HFF-Myc (cell line): ENCODE measurements at places on chromosomes 6 and 20.

- peak; percentile 5 for DNase-seq
Observed at GRCh38 chr6:121549736-121550135, 114.3 kb downstream of the GJA1 start.

- DNase-seq: no peak
Observed at GRCh38 chr20:63378626-63379025, 17.5 kb upstream of the CHRNA4 start.

GRCh38 chr6:37142050-37142614, 27.8 kb upstream of the PIM1 start:
- no peak for DNase-seq

GRCh38 chr6:68726337-68726736, 91.3 kb downstream of the ADGRB3 start:
- no peak for DNase-seq

DNA sequence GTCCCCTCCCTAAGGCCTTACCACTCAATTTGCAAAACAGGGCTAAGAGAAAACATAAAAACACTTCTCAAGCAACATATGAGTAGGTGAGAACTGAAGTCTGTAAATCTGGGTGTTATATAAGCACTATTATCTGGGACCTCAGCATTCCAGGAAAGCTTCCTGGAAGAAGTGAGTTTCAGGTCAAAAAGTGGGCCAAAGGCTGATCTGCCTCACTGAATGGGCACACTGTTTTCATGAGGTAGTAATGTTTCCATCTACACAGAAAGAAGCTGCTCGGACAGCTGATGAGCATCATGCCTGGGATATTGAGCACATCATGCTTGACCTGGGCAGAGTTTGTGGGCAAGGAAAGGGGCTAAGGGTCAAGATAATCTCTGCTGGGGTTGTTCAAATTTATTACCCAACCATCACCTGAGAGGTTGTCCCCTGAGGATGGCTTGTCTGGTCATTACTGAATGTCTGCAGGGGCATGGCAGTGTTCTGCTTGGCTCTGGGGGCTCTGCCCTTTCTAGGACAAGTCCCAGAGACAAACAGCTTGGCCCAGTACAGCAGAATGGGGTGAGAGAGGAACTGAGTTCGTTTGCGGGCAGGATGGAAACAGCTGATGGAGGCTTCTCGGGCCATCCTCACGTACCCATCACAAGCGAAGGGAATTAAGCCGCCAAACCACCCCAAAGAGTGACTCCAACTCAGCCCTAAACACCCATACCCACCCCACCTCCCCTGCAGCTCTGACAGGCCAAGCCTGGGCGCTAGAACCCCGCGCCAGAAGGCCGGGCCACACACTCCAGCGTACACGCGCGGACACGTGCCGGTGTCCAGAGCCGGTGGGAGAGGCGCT, 1.2 kb upstream of the SYNJ2 start:
- DNase-seq: no peak

GRCh38 chr6:1820714-1821113, 211.0 kb downstream of the FOXC1 start:
- no peak for DNase-seq

- no peak for DNase-seq
Observed at GRCh38 chr20:34495916-34496315, 20.3 kb upstream of the DYNLRB1 start.

DNA sequence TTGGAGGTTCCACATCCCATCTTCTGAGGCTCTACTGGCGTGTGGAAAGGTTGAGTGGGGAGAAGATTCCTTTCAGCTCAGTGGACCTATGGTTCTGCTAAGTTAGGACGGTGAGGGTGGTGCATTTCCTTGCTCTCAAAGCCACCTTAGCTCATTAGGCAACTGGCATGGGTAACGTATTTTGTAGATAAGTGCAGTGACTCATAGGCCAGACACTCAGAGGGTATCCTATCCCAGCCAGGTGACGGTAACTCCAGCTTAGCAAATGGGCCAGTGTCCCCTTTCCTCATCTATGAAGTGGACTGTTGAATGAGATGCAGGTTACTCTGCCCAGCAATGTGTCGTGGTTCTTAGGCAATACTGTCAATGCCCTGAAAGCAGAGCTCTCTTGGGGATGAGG, 3.7 kb downstream of the RPS6KA2 start:
- no peak for DNase-seq

DNA sequence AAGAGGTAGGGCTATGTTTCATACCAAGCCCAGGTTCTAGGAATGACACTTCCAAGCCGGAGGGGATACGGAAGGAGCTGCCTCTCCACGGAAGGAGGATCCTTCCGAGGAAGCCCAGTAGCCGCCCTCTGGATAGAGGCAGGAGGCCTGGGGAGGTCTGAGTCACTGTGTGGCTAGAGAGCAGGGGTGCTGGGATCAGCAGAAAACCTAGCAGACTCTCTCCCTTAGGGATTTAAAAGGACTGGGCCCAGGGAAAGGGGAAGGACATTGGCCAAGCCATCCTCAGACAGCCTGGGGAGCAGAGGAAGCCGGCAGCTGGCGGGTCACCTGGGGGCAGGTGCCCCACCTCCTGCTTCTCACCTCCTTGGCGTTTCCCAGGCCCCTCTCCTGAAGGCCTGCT, 36.6 kb upstream of the NFATC2 start:
- DNase-seq: no peak

- DNase-seq: no peak
Observed at GRCh38 chr6:84641076-84641475, 123.3 kb downstream of the TBX18 start.

DNA sequence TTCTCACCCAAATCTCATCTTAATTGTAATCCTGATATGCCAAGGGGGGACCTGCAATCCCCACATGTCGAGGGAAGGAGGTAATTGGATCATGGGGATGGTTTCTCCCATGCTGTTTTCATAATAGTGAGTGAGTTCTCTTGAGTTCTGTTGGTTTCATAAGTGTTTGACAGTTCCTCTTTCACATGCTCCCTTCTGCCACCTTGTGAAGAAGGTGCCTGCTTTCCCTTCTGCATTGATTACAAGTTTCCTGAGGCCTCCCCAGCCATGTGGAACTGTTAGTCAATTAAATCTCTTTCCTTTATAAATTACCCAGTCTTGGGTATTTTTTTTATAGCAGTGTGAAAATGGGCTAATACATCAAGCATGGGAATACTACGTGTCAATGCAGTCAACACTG, 925.0 kb upstream of the MAN1A1 start:
- no peak for DNase-seq

GRCh38 chr6:130959951-130960350, 103.1 kb downstream of the EPB41L2 start:
- DNase-seq: no peak

- DNase-seq: no peak
Observed at GRCh38 chr6:44062771-44063560, 64.3 kb downstream of the MRPL14 start.

DNA sequence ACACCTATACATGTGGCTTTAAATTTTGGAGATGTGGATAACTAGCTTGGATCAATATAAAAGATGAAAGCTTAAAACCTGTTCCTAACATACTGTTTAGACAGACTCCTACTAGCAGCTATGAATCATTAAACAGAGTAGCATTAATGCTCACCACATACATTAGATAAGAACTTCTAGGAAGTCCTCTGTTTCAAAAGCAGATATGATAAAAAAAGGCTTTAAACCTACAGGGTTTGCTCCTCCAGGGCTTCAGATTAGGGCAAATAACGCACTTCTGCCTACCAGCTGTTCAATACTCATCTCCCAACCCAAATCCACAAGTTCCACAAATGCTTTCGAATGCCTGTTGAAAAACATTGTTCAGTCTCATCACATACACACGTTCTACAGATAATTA, 1.5 kb downstream of the REPS1 start:
- no peak for DNase-seq

GRCh38 chr20:48861444-48861843, 33.6 kb upstream of the PREX1 start:
- DNase-seq: no peak

GRCh38 chr20:18906046-18906445, 92.5 kb downstream of the SCP2D1 start:
- no peak for DNase-seq

- DNase-seq: no peak
Observed at GRCh38 chr20:39528436-39528835, 566.3 kb downstream of the DHX35 start.

DNA sequence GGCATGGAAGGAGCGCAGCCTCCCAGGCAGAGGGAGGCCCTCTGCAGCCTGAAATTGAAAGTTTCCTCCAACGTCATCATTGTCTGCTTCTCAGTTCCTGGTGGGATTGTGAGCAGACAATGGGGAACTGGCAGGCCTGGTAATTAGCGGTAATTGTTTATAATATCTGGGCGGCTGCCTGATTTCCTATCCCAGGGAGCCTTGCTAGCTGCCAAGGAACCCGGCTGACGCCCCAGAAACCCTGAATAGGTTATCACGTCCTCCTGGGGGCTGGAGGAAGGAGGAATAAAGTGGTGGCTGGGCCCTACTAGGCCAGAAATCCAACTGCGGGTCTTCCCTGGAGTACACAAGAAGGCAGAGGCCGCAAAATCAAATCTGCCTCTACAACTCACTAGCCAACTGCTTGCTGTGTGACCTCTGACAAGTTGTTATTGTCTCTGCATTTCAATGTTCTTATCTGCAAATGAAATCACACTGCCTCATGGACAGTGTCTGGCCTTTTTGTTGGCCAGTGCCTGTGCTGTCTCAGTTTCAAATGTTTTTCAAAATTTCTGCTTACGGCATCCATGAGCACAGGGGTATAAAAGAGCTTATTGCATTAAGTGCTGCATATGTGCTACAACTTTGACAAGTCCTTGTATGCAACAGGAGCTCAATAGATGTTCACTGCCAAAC, 16.9 kb downstream of the KCNK15 start:
- DNase-seq: no peak

DNA sequence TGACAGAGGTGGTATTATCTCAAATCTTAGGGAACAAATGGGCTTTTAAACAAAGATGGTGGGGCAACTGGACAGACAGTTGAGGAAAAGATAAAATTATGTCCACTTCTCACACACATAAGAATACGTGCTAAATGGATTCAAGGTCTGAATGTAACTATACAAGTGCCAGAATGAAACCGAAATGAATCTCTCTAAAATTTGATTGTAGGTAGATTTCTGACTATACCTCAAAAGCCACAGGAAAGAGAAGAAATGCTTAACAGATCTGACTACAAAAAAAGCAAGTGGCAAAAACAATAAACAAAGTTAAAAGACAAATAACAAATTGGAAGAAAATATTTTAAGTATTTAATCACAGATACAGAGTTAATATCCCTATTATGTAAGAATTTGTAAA, 182.7 kb upstream of the OLIG3 start:
- no peak for DNase-seq

DNA sequence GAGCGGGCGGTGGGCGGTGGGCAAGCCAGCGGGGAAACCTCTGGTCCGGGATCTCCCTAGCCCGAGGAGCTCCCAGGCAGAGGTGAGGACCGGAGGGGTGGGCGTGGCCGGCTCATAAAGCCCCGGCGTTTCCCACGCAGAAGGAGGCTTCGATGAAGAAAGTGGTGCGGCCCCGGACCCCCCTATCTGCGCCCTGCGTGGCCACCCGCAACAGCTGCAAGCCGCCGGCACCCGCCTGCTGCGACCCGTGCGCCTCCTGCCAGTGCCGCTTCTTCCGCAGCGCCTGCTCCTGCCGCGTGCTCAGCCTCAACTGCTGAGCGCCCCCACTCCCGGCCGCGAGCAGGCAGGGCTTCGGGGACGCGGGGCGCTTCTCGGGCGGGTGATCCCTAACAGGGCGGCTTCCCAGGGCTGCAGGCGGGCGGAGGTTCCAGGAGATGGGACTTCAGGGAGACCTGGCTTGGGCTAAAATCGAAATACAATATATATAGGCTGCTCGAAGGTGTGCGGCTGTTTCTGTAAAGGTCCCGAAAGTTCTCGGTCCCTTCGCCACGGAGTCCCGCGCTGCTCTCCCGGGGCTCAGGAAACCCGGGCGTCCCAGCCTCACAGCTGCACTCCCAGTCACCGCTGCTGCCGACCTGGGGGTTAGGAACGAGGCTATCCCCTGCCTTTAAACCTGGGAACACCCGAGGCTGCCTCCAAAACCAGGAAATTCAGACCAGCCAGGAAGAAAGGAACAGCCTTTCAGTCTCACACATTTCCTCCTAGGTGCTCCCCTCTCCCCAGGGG, 27.8 kb downstream of the ASIP start:
- DNase-seq: no peak

DNA sequence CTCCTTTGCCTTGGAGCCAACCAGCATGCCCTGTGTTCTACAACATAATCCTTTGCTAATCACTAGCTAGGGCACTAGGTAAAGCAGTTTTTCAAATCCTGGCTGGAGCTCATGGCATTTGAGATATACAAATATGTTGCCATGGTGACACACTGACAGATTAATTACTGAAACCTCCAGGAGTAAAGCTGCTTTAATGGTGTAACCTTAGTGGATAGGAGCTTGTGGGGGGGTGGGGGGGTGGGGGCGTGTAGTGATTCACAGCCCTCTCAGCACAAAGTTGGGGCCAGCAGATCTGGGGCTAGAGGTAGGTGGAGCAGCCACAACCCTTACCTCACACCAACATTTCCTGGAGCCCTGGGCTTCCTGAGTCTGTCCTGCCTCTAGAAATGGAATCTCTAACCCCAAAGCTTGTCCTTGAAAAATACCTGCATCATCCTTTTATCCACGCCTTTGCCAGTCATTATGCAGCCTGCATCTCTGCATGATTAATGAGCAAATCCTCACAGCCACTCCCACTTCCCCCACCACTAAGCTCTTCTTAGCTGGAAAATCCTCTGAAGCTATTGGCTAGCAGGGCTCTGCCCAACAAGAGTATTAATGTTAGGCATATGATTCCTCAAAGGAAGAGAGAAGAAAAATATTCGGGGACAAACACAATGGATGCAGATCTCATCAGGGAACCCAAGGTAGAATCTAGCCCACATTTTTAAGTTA, 84.5 kb upstream of the PRND start:
- no peak for DNase-seq

DNA sequence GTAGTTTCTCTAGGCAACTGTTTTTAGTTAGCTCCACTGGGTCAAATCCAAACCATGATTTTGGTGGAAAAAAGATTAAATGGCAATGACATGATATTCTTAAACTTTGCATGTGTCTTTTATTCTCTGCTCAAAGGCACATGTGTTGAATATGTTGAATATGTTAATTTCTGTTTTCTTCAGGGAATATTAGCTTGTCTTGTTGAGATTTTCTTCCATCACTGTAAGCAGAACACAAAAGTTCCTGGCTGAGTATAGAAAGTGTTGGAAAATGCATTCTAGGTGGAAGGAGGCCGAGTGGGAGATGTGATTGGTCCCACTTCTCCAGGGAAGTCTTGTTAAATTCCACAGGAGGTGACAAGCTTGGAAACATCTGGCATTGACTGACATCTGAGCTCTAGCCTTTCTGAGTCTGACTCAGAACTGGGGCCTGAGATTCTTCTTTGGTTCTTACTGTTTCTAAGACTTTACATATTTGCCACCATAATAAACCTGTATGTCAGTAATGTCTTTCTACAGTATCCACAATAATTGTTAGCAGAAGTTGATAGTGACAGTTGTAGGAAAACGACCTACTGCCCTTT, 81.1 kb downstream of the LAMA4 start:
- DNase-seq: no peak

GRCh38 chr6:140001821-140002341, 627.4 kb upstream of the CITED2 start:
- DNase-seq: peak; percentile 88
